ENCODE measurements at places on chromosomes 2 and 18. TPM values are rescaled to one million over a fixed set of nuclear protein-coding genes. Genes with fewer than 3 reads are reported as not detected.

The ADCYAP1 gene
- not detected for total RNA-seq

The VWC2L gene
- not detected for total RNA-seq

The SLC4A3 gene
- total RNA-seq = 0.93 TPM

The GREB1L gene
- total RNA-seq = 11.3 TPM

The CCDC148 gene
- total RNA-seq = not detected

The HOXD1 gene
- not detected for total RNA-seq

The VIL1 gene
- total RNA-seq = not detected

The MC5R gene
- not detected for total RNA-seq

The LIMS4 gene
- total RNA-seq = 5.9 TPM

The AFF3 gene
- 2.9 TPM for total RNA-seq

The SCYGR4 gene
- not detected for total RNA-seq

The SYT4 gene
- total RNA-seq = not detected

DNA sequence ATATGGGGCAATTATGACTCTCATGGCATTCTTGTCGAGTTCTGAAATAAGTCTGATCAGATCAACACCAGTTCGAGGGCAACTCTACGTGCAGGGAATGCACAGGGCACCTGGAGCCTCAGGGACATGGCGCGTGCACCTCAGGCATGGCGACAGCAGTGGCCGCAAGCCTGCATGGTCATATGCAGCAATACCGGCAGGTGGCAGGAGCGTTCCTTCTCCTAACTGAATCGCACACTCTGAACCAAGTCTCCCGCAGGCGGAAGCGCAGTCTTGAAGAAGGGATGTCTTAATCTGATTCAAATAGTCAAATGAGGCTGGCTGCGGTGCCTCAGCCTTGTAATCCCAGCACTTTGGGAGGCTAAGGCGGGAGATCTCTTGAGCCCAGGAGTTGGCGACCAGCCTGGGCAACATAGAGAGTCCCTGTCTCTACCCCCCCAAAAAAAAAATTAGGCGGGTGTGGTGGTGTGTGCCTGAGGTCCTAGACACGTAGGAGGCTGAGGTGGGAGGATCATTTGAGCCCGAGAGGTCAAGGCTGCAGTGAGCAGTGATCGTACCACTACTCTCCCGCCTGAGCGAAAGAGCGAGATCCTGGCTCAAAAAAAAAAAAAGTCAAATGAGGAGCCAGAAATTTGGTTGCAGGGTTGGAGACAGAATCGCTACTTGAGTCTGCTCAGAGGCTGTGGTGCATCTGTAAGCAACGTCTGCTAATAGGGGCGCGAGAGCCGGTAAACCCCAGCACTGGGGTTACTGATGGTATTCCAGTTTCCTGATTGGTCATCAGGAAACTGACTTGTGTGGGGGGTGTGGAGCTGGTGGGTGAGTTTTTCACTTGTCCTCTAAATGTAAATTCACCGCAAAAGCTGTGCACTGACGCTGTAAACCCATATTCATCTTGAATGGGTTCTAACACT, 28.8 kb downstream of the FHL2 start:
- peaks cover 22% of the 10 kb centered on the region for H3K4me1 ChIP-seq
- no peaks in the 10 kb centered on the region for H3K27me3 ChIP-seq
- DNase-seq = peak; percentile 93
- no peak overlapping the region for H3K27ac ChIP-seq
- no peak overlapping the region for H3K4me3 ChIP-seq

GRCh38 chr18:47790036-47790435, 140.4 kb downstream of the SMAD2 start:
- DNase-seq = no peak
- H3K36me3 ChIP-seq = no peaks in the 10 kb centered on the region
- no peaks in the 10 kb centered on the region for H3K27me3 ChIP-seq
- H3K27ac ChIP-seq = no peak overlapping the region
- H3K4me1 ChIP-seq = no peaks in the 10 kb centered on the region
- no peak overlapping the region for H3K4me3 ChIP-seq

DNA sequence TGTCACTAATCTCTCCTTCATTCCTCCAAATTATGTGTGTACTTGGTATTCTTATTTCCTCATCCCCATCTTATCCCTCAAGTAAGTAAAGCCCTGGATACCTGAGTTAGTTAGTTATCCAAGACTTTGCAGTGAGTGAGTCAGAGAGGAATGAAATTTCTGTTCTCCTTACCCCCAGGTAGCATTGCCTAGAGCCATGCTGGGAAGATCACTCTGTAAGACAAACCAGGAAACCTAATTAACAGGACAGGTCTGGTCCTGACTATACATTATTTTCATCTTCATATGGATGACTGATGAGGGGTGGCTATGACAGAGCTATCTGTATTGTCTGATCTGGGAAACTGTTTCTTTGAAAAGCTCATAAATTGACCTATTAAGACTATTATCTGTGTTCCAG, 55.0 kb upstream of the ITGA6 start:
- H3K36me3 ChIP-seq = no peaks in the 10 kb centered on the region
- no peak overlapping the region for H3K27ac ChIP-seq
- DNase-seq = no peak
- no peaks in the 10 kb centered on the region for H3K27me3 ChIP-seq

- no peaks in the 10 kb centered on the region for H3K36me3 ChIP-seq
- DNase-seq = no peak
- no peaks in the 10 kb centered on the region for H3K4me1 ChIP-seq
Measured at GRCh38 chr2:127201452-127201851, 18.6 kb downstream of the CYP27C1 start.

- H3K27me3 ChIP-seq = no peaks in the 10 kb centered on the region
- H3K4me1 ChIP-seq = no peaks in the 10 kb centered on the region
- no peak for DNase-seq
- H3K27ac ChIP-seq = no peak overlapping the region
- no peaks in the 10 kb centered on the region for H3K36me3 ChIP-seq
Measured at GRCh38 chr2:21591926-21592325, 468.2 kb downstream of the TDRD15 start.

DNA sequence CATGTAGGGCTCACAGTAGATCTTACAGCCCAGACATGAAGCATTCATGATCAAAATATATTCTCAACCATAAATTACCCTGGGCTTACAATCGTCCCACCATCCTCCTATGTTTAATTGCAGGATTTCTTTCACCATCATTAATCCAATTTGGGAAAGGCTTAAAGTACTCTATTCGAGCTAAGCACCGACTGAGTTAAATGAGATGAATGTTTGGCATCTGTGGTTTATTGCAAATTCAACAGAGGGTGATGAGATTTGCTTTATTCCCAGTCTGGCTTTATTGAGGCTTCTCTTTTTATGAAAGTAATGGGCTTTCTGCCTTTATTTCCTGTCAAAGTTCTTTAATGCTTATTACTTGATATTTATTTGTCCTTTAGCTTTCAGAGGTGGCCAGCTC, 159.0 kb downstream of the METTL4 start:
- H3K36me3 ChIP-seq = no peaks in the 10 kb centered on the region
- H3K4me3 ChIP-seq = no peak overlapping the region
- DNase-seq = no peak
- no peaks in the 10 kb centered on the region for H3K4me1 ChIP-seq
- no peaks in the 10 kb centered on the region for H3K27me3 ChIP-seq

GRCh38 chr2:65545837-65546805, 113.7 kb upstream of the SPRED2 start:
- peak overlapping the region; percentile 32 for H3K27ac ChIP-seq
- no peaks in the 10 kb centered on the region for H3K27me3 ChIP-seq
- H3K4me1 ChIP-seq = no peaks in the 10 kb centered on the region
- no peak for DNase-seq
- no peak overlapping the region for H3K4me3 ChIP-seq

DNA sequence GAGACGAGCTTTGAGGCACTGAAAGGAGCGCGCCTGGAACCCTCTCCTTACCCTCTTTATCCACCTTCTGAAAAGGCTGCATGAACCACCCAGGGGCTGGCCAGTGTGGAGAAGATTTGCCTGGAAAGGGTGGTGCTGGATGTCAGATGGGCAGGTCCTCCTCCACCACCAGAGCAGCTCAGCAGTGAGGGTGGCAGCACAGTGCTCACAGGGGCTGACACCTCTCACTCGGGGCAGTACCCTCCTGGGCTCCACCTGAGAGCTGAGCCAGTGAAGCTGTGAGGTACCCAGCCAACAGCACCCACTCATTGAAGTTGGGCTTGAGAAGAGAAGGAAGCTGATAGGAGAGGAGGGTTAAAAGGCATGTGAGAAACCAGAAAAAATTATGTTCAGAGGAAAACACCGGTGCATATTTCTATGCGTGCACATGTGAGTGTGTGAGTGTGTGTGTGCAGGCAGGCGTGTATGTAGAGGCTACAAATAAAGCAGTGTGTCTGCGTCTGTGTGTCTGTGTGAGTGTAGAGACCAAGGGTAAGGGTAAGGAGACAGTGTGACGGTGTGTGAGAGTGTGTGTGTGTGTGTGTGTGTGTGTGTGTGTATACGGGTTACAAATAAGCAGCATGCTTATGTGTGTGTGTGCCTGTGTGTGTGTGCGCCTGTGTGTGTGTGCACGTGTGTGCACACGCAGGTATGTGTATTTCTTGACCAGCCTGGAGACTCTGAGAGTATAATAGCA, 40.7 kb downstream of the TEX44 start:
- H3K4me1 ChIP-seq = no peaks in the 10 kb centered on the region
- H3K27me3 ChIP-seq = no peaks in the 10 kb centered on the region
- no peak overlapping the region for H3K4me3 ChIP-seq
- H3K27ac ChIP-seq = no peak overlapping the region

GRCh38 chr2:66269166-66269565, 165.8 kb upstream of the MEIS1 start:
- H3K36me3 ChIP-seq = no peaks in the 10 kb centered on the region
- no peaks in the 10 kb centered on the region for H3K4me1 ChIP-seq
- H3K4me3 ChIP-seq = no peak overlapping the region
- H3K27me3 ChIP-seq = no peaks in the 10 kb centered on the region
- H3K27ac ChIP-seq = no peak overlapping the region
- DNase-seq = no peak

- peaks cover 2% of the 10 kb centered on the region for H3K36me3 ChIP-seq
- DNase-seq = no peak
- no peaks in the 10 kb centered on the region for H3K27me3 ChIP-seq
Measured at GRCh38 chr2:36450466-36451196, 95.1 kb downstream of the CRIM1 start.

DNA sequence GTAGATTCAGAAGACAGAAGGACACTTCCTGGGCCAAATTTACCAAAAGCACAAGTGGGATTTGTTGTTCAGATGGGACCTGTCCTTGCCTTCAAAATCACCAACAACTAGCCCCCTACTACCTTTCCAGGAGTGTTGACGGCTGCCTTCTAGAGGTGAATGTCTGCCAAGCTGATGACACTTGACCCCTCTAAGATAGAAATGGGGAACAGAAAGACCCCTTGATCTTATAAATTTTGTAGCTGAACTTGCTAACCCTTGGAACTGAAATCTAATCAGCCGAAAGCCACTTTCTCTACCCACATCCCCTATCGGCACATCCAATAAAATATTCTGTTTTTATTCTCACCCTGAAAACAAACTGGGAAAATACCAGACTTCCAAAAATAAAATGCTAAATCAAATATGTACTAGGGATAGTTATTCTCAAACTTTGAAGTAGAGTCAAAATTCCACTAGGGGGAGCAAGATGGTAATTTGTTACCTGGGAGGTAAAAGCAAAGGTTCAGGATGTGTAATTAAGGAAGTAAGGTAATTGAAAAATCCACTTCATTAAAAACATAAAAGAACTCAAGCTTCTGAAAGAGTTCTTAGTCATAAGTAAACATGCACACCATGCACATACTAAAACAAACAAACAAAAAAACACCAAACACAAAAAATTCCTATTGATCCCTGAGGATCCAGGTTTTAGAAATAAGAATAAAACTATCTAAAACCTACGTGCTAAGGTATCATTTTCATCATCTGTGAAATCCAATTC, 119.2 kb downstream of the ANKRD44 start:
- H3K36me3 ChIP-seq = no peaks in the 10 kb centered on the region
- peaks cover 7% of the 10 kb centered on the region for H3K4me1 ChIP-seq

DNA sequence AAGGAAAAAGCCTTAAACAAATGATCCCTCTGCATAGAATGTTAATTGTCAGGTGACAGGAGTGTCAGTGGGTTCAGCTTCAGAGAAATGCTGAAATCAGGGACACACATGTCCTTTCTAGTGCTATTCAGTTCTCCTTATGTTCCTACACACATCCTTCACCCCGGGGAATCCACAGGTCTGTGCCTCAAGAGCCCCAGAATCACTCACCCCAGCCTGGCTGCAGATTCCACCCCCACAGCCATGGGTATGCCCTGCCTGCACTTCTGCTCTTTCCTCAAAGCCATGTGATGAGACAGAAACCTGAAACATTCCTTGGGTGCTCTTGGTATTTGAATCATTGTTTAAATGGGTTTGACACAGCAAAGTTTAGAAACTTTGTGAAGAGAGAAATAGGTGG, 27.4 kb upstream of the FZD7 start:
- H3K36me3 ChIP-seq = no peaks in the 10 kb centered on the region
- H3K4me3 ChIP-seq = no peak overlapping the region
- no peaks in the 10 kb centered on the region for H3K27me3 ChIP-seq
- no peak overlapping the region for H3K27ac ChIP-seq

- H3K4me1 ChIP-seq = no peaks in the 10 kb centered on the region
- peaks cover 85% of the 10 kb centered on the region for H3K27me3 ChIP-seq
- DNase-seq = no peak
- H3K27ac ChIP-seq = no peak overlapping the region
- no peaks in the 10 kb centered on the region for H3K36me3 ChIP-seq
Measured at GRCh38 chr2:181685150-181685688, 4.9 kb upstream of the NEUROD1 start.

GRCh38 chr2:62408241-62408677, 97.7 kb downstream of the TMEM17 start:
- H3K36me3 ChIP-seq = no peaks in the 10 kb centered on the region
- H3K27ac ChIP-seq = no peak overlapping the region
- DNase-seq = peak; percentile 49

- no peak overlapping the region for H3K4me3 ChIP-seq
- DNase-seq = no peak
- H3K27me3 ChIP-seq = no peaks in the 10 kb centered on the region
Measured at GRCh38 chr2:193199322-193199721, 1004.6 kb upstream of the TMEFF2 start.

- H3K27ac ChIP-seq = no peak overlapping the region
- H3K27me3 ChIP-seq = no peaks in the 10 kb centered on the region
- H3K4me3 ChIP-seq = no peak overlapping the region
Measured at GRCh38 chr18:73711256-73711655, 436.4 kb downstream of the FBXO15 start.

DNA sequence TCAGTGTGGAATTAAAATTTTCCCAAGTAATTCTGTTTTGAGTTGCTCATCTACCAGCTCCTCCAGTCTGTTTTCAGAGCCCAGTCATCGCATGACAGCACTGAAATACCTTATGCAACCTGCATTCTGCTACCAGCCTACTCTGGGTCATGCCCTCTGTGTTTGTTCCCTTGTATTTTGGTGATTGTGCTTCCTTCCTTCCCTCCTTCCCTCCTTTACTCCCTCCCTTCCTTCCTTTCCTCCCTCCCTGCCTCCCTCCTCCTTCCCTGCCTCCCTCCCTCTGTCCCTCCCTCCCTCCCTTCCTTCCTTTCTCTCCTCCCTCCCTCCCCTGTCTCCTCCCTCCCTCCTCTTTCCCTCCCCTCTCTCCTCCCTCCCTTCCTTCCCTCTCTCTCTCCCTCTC, 289.6 kb downstream of the CDH2 start:
- DNase-seq = no peak
- H3K27ac ChIP-seq = no peak overlapping the region
- no peaks in the 10 kb centered on the region for H3K4me1 ChIP-seq

All from psoas muscle (tissue), 8 donors.